ENCODE measurements at places on chromosomes 11 and 22.

DNA sequence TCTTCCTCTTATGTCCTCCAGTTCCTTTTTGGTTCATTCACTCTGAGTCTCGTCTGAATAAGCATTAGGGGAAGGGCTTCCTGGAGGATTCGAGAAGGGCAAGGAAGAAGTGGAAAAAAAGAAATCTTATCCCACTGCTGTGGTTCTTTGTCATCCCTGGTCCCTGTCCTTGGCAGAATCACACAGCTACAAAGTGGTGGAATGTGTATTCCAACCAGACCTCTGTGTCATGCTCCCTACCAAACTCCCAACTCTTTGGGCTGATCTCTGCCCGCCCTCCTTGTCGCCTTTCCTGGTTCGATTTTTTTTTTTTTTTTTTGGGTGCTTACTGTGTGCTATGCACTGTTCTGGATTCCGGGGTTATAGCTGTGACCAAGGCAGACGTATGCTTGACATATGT is 61.0 kb downstream of the TEAD1 start:
- DNase-seq: no peak

DNA sequence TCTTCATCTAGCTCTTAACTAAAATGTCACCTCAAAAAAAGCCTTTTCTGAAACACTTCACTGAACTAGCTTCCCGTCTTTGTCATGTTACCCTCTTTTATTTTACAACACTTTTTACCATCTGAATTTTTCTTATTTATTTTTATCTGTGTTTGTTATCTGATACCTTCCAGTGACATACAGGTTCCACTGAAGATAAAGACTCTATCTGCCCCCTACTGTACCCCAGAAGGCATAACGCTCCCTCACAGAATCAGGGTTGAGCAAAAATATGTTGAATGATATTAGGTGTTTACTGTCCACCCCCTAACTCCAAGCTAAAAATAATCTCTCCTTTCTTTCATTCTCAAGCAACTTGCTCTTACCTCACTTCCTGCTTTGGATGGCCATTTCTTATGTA is 654.2 kb downstream of the NELL1 start:
- DNase-seq: no peak

DNA sequence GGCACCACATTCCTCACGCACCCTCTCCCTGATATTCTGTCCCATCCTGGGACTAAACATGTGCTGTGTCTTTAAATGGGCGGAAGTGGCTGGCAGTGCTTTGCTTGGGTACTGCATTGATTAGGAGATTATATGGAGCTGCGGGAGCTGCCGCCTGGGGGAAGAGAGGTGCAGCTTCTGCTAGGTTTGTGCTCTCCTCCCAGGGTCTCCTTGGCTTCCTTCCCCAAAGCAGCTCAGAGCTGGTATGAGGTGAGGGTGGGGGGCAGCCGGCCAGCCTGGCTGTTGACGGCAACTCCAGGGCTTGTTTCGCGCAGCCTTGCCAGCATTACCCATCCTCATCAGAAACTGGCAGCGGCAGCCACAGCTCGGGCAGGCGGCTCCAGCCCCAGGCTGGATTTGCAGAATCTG is 95.4 kb downstream of the GRAMD1B start:
- DNase-seq: no peak

GRCh38 chr22:23183061-23183698 is 2.9 kb downstream of the BCR start:
- no peak for DNase-seq

GRCh38 chr11:20315800-20316199 is 47.7 kb upstream of the HTATIP2 start:
- DNase-seq: no peak

- DNase-seq: no peak
These were observed 19.8 kb downstream of the EIF1AD start for GRCh38 chr11:65981972-65982823.

GRCh38 chr11:121723246-121723741 is 270.5 kb upstream of the SORL1-AS1 start:
- no peak for DNase-seq

DNA sequence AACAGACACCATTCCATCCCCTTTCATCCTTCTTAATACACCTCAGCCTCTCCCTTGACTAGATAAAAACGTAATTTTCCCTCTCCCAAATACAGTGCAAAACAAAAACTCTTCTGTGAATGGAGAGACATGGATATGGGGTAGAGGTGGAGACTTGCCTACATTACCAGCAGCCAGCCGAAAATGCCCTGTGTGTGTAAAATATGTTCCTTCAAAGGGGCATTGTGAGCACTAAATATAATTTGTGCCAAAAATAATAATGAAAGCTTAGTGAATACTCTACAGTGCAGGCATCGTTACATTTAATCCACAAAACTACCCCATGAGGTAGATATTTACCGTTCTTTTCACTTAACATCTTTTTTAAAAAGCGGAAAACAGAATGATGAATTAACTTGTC is 1.0 kb upstream of the TRIM44 start:
- DNase-seq: no peak

DNA sequence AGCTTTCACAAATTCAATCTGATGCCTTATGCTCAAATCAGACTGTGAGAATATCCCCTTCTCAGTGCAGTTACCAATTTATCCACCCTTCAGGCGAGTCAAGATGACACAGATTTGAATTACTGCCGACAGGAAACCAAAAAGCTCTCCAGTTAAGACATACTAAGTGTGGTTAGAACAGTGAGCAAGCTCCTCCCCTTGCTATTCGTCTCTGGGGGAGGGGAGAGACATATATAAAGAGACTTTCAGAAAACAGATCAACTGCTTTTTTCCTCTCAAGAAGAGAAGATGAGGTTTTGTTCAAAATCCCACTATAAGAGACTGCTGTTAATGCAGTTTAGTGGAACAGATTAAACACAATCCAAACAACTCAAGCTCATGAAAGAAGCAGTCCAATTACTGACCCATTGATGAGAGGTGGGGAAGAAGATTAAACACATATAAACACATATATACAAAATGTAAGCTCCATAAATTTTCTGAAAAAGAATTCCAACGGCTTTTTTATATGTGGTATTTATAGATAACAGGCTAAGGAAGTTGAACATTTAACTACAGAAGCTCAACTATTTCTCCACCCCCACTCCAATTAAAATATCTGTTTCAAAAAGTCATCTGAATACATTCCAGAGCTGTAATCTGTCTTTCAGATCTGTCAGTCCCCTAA is 102.7 kb downstream of the MRTFA start:
- peak; percentile 26 for DNase-seq

DNA sequence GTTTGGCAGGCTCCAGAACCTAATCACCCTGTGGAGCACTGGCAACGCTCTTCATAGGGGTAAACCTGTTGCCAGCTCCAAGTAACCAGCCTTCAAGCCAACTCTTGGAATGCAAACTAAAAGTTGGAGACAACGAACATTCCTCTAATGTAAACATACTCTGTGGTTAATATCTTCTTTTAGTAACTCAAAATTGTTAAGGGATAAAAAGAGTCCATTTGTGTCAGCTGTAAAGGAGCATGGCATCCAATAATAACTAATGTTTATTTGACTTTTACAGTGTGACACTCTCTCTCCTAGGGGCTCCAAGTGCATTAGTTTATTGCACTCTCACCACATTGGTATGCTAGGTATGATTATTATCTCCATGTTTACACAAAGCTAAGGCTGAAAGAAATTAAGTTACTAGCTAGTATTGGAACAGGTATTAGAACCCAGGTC is 31.0 kb upstream of the AMOTL1 start:
- DNase-seq: no peak

DNA sequence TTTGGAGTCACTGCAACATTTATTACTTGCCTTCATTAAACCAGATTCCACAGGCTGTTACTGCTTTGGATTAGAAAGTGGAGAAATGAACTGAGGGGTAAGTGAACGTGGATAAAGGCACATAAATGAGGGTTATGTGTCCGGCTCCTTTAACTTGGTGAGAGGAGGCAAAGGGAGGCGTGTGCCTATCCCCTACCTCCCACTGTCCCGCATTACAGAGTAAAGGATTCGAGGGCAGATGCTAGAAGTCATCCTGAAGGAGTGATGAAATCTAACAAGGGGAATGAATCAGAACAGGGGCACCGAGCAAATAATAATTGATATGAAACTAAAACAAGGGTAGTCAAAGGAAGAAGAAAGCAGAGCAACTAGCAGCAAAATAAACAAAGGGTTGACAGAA is 147.2 kb downstream of the GRIA4 start:
- DNase-seq: no peak

GRCh38 chr11:115884800-115885534 is 380.8 kb upstream of the CADM1 start:
- no peak for DNase-seq

DNA sequence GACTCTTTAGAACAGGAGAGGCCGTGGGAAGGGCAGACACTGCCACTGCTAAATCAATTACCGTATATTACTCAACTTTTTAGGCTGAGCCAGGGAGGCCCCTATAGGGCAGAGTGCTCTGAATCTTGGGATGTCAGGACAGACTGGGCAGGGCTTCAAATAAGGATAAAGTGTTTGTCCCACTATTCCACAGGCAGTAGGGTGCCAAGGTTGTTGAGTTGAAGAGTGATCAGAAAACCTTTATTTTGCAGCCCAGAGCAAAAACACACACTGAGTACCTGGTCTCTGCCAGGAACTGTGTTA is 1.6 kb upstream of the B4GAT1 start:
- no peak for DNase-seq

GRCh38 chr11:107859459-107860239 is 1.1 kb upstream of the SLC35F2 start:
- peak; percentile 31 for DNase-seq

Data from stimulated activated CD4-positive, alpha-beta T cell treated with anti-CD3 and anti-CD28 coated beads, Interleukin-12 subunit alpha, Interleukin-12 subunit beta, amount 100 ng/mL, for 4 hours (primary cell).